ENCODE measurements at places on chromosomes 5 and 9.

DNA sequence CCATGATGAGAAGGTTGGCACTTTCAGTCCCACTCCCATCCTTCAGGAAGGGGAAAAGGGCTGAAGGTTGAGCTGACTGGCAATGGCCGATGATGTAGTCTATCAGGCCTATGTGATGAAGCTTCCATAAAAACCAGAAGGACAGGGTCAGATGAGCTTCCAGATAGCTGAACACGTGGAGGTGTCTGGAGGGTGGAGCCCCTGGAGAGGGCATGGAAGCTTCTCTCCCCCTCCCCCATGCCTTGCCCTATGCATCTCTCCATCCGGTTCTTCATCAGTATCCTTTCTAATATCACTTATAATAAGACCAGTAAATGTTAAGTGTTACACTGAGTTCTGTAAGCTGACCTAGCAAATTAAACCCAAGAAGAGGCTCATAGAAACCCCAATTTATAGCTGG, 32.6 kb upstream of the SMU1 start:
- no peak for DNase-seq

DNA sequence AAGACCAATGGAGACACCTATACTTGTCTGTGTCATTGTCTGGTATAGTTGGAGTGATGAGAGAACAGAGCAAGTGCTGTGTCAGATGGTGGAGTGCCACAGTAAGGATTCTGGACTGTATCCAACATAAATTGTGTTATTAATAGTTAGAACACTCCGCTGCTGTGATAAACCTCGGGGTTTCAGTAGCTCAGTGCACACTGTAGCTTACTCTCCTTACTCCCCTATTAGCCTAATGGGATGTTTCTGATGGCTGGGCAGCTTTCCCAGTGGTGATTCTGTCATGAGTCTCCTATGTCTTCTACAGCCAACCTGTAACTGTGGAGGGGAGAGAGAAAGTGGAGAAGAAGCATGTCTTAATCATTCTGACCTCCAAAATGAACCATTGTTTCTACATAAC, 127.6 kb upstream of the PTCH1 start:
- DNase-seq, result no peak

- no peak for DNase-seq
These were observed 5.0 kb downstream of the SERINC5 start for GRCh38 chr5:80250801-80251200.

DNA sequence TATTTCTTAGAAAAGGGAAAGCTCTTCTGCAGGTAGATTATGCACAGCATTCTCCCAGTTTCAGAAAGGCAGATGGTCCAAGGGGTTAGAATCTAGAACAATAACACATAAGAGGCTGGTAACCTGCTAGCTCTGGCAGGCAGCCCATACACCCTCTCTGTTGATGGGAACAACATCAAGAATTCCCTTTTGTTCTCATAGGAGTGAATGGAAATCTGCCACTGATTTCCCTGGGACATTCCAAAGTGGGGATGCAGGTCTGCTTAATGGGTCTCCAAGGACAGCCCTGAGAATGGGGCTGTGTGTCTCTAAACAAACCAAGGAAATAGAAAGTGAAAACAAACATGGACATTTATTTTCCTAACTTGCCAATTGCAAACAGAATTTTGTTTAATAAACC, 456.8 kb downstream of the EBF1 start:
- no peak for DNase-seq

- no peak for DNase-seq
These were observed 910 bp downstream of the TRIM14 start for GRCh38 chr9:98117984-98118639.

DNA sequence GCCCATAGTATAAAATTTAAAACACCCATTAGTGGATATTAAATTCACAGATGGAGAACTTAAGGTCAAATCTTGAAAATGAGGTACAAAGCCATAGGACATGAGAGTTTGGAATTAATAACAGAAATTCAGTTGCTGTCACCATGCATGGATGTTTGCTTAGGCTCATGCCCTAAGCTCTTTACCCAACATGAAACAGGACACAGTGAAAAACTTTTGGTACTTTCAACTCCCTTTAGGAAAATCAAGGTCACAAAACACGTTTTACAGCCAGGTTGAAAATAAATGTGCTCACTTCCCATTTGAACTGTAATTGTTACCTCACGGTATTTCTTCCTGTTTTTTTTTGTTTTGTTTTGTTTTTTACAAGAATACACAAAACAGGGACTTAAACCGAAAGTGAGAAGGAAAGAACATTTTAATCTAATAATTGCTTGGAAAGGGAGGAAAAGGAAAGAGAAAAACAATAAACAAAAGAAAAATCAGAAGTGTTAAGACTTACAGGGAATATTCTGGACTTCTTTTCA, 6.1 kb upstream of the TOPORS start:
- DNase-seq, result no peak

DNA sequence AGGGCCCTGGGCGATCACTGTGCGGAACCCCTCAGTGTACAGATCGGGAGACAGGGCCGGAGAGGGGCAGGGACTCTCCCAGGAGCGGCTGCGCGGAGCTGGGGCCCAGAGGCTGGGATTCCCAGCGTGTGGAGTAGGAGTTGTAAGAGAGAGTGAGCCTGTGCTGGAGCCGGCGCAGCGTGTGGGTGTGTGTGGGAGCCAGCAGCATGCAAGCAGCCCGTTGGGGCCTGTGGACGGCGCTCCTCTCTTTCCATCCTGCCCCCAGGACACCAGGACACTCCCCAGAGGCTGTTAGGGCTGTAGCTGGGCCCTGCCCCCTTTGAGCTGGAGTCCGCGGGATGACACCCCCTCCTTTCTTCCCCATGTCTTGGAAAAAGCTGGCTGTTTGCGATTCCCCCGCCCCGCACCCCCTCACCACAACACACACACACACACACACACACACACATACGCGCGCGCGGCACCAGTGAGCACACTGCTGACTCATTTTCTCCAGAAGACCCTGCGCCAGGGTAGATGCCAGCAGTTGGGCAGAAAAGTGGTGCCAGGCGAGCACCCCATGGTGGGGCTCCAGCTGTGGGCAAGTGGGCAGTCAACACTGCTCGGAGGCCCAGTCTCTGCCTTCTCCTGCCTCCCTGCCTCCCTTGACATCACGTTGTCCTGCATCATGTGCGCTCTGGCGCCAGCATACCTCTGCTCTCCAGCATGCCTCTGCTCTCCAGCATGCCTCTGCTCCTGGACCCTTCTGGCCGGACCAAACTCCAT, 1.5 kb downstream of the COL27A1 start:
- no peak for DNase-seq

DNA sequence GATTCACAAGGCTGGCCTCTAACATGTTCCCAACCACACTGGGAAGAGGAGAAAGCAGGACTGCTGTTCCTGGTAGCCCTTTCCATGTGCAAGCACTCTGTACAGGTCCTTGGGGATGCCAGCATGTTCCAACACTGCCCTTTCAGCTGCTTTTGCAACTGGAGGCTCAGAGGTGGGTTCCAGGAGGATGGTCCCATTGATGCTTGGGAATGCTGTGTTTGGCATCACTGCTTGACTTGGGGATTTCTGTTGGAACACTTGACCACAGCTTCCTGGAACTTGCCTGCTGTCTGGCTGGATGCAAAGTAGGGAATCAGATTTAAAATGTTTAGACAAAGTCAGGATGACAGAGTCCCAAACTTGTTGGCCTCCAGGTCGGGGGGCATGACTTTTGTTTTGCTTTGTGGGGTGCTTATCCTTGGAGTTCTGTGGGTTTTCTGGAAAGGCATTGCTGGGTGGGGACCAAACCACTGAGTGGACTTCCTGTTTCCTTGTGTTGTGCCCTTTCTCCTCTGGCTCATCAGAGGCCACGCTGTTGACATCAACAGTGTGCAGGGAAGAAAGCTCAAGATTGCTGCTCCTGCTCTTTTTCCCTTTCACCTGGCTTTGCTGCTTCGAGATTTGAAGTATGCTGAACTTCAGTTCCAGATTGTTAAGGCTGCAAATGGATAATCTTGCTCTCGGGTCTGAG, 148.5 kb upstream of the RPS23 start:
- DNase-seq, result no peak

DNA sequence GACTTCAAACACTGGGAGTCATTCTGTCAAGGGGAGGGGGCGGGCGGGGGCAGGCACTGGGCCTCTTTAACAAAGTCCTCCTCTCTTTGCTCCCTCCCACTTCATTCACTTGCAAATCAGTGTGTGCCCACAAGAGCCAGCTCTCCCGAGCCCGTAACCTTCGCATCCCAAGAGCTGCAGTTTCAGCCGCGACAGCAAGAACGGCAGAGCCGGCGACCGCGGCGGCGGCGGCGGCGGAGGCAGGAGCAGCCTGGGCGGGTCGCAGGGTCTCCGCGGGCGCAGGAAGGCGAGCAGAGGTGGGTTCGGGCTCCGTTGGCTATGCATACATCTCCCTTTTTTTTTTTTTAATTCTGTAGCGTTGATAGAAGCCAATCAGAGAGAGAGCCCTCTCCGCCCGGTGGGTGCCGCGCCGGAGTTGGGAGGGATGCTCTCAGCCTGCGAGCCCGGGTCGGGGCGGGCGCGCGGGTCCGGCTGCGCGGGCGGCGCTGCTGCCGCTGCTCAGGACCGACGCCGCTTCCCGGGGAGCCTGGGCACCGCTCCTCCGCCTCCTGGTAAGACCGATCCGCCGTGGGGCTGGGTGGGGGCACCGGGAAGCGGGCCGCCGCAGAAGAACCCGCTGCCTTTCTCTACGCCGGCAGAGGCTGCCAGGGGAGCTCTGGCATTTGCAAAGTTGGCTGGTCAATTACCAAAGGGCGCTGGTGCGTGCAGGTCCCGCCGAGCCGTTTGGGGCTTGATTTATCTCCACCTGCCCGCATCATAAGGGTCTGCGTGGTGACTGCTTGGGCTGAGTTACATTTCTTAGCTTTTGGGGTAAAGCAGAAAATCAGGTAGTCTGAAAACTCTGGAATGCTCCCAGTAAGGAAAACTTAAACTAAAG, at the start of gene CDH6:
TSS of gene CDH6 (plus strand) at position 96 of the 877 bp plus-strand sequence. CDS start 73,788 bp downstream, outside the sequence.
- DNase-seq, result peak; percentile 46
